ENCODE measurements at places on chromosomes 1 and 21.

GRCh38 chr1:20166051-20166450 lies 19.8 kb upstream of the UBXN10 start:
- no peak for DNase-seq

DNA sequence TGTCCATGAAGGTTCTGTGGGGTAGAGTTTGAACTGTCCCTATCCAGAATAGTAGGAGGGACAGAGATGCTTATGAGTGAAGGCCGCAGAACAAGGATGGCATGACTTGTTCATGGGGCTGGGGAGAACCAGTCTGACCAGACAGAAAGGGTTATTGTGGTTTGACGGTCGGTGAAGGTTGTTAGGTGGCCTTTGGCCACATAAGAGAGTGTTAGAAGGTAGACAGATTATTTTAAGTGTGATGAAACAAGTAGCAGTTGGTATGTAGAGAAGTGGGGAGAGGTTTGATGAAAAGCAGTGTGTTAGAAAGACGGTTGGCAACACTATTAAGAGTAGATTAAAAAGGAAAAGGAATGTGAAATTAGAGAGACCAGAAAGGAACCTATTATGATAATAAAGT lies 355.1 kb downstream of the DISC1 start:
- no peak for DNase-seq

DNA sequence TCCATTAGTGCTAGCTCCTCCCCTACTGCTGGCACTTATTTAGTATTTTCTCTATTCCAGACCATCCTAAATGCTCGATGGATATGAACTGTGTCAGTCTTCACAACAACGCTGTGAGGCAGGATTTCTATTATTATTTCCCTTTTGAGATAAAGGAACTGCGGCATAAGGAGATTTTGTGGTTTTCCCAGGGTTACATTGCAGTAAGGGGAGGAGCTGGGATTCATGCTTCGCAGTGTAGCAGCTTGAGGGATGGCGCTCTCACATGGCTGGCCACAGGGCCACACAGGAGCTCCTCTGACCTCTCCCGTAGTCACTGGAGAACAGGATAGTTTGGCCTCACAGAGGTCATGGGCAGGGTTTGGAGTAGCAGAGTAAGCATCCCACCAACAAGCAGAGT lies 116.9 kb downstream of the BEND5 start:
- DNase-seq = no peak

GRCh38 chr21:36104317-36105300 lies 30.3 kb upstream of the CBR3 start:
- DNase-seq = peak; percentile 22

DNA sequence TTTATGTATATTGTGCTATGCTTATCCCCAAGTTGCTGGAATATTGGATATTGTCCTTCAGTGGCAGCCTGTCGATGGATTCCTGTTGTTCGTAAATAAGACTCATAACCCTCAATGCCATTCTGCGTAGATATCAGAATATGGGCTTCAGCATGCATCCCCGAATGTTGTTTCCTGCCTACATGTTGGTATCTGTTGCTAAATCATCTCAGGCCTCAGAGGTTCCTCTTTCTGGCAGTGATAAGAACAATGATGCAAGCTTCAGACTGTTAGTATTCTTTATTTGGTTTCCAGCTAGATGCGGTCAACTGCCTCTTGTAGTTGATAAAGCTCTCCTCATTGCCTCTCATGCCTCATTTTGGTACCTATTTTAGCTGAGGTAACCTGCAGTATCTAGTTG lies 2082.6 kb downstream of the MRPL39 start:
- DNase-seq = no peak

- no peak for DNase-seq
These were observed 38.7 kb downstream of the GNPAT start for GRCh38 chr1:231279683-231280082.

GRCh38 chr1:92956254-92957029 lies 4.8 kb downstream of the DIPK1A start:
- no peak for DNase-seq

GRCh38 chr21:38499296-38499695 lies 1.0 kb upstream of the ERG start:
- peak; percentile 14 for DNase-seq

- DNase-seq = no peak
These were observed 51.6 kb downstream of the ALG14 start for GRCh38 chr1:95021119-95021518.

GRCh38 chr1:221555689-221556433 lies 186.0 kb downstream of the DUSP10 start:
- DNase-seq = peak; percentile 41

- DNase-seq = peak; percentile 84
These were observed 138.0 kb downstream of the RERE start for GRCh38 chr1:8679395-8679800.

DNA sequence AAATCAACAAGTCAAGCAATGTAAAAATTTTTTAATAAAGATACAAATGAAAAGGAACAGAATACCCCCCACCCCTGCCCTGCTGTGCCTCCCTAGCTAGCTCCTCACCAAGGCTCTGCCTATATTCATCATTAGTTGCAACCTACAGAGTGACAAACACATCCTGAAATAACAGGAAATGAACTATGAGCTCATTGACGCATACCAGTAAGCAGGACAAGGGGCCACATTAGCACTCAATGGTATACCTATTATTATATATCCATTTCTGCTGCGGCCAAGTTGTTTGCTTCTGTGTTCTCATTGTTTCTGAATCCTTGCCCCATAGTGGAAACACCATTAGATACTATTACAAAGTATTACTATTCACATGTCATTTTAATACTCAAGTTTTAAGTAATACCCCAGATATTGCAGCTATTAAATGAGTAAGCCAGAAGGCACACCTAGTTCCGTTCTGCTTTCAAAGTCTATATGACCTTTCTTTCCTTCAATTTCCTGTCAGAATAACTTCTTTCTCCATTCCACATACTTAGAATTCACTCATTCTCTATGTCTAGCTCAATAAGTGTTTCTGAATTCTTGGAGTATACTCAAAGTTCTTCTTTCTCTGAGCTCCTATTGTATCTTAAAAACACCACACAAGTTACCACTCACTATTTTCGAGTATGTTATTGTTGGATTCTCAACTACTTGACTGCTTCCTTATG lies 1214.9 kb downstream of the PLA2G4A start:
- DNase-seq = no peak

DNA sequence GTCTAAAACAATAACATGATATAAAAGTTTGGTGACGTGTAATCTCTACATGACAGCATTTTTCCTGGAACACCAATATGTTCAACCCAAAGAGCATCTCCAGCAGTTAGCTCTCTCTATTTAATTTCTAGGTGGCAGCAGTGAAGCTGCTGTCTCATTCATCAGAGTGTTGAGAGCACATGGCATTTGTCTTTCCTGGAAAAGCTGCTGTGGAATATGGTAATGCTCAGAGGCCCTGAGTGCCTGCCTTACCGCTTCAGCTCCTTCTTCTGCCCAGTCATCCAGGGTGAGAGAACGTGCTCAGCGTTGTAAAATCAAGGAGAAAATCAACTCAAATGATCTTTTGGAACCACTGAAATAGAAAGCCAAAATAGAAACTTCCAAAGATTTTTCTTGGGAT lies 640.7 kb downstream of the ADGRL2 start:
- no peak for DNase-seq

DNA sequence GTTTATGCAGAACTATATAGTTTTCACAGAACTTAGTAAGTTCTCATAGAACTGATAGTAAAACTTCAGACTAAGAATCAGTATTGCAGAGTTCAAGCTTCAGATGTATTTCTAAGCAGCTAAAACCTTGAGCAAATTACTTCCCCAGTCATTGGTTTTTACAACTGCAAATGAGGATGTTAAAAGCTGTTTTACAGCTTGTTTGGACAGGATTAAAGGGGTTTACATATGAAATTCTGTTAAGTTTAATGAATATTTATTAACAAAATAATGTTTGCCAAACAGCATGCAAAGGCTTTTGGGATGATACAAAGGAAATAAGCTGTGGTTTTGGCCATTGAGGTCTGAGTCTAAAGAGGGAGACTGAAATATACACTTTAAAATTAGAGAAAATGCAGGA lies 39.1 kb downstream of the CRB1 start:
- DNase-seq = no peak

- no peak for DNase-seq
These were observed 43.4 kb upstream of the SLC19A2 start for GRCh38 chr1:169529068-169529642.

DNA sequence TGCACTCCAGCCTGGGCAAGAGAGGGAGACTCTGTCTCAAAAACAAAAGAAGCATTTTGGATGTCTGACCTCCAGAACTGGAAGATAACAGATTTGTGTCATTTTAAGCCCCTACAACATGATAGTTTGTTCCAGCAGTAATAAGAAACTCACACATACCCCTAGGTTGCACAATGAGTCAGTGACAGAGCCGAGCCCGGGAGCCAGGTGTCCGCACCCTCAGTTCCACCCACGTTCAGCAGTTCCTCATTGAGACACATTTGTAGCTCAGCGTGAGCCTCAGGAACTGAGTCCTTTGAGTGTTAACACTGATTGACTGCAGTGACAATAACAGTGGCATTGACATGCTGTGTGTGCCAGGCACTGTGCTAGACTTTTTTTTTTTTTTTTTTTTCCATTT lies 19.8 kb downstream of the LRRC38 start:
- no peak for DNase-seq

- DNase-seq = no peak
These were observed 5.7 kb upstream of the SOAT1 start for GRCh38 chr1:179287946-179288345.

DNA sequence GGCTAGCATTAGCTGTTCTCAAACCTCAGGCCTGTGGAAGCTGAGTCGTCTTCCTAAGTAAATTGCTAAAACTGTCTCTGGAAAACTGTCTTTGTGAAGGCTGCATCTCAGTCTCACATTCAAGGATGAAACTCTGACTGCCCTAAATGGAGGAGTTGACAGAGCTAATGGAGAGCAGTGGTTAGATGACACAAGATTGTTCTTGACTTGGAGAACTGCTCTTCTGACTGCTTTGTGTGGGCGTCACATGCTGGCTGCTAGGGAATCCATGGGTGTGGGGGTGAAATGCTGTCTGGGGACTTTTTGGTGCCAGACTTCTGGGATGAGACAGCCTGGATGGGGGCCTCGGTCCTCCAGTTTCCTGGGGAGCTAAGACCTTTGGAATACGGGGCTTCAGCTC lies 24.5 kb upstream of the TSPAN2 start:
- DNase-seq = no peak

GRCh38 chr1:154190550-154190949 lies 1.4 kb downstream of the TPM3 start:
- DNase-seq = peak; percentile 45

DNA sequence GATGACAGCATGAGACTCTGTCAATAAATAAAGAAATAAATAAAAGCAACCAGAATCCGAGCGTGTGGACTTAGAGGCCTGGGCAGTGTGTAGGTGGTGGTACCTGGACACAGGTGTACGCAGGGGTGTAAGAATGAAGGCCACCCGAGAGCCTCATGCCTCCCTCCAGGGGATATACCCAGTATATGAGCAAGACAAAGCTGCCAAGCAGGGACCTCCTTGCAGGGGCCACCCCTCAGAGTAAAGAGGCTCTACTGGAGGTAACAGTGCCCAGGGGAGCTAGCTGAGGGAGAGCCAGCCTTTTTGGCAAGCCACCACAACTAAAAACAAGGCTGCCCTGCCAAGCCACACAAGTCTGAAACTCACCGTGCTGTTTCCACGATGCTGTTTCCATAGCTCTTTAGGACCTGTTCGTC lies 179.2 kb upstream of the RAB4A start:
- DNase-seq = no peak

GRCh38 chr1:108841703-108842102 lies 15.2 kb downstream of the AKNAD1 start:
- no peak for DNase-seq

DNA sequence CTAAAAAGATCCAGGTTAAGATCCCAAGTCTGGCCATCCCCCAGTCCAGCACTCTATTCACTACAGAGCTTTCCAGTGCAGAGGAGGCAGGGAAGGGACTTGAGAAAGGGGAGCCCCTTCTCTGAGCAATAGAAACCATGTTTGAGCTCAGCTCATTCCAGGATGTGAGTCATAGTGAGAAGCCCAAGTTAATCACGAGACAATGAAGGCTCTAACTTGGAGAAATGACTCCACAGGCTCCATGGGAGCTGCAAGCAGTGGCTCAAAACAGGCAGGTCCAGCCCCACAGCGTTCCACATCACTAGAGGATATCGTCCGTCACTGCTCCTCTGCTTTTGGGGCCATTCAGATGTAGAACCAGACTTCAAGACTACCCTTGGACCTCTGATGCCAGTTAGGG lies 59.1 kb downstream of the CAMK2N1 start:
- peak; percentile 90 for DNase-seq

DNA sequence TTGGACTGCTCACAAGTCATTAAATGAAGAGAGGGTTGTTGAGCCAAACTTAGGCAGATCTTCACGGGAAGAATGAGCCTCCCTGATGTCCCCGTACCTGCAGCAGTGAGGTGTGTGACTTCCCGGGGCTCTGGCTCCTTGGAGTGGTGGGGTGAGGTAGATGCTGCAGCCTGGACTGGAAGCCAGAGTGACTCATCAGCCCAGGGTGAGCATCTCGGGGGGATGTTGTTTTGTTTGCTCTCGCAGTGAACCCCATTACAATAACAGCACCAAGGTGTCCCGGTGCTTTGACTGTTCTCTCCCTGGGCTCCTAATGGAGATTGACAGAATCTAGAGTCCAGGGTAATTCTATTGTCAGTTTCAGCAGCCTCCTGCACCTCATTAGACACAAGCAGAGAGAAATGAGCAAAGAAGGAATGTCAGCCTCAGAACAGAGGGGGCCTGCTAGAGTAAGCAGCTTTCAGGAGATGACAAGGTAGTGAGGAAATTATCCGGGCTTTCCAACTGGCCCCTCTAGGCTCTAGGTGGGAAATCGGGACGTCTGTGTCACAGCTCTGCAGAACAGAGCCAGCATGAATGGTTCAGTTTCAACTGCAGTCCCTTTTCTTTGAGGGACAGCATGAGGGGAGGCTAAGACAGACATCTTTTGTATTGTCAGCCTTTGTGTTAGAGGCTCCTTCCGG lies 36.0 kb upstream of the LRRN2 start:
- no peak for DNase-seq

- DNase-seq = peak; percentile 84
These were observed 43.7 kb downstream of the BACH1 start for GRCh38 chr21:29342363-29342957.

DNA sequence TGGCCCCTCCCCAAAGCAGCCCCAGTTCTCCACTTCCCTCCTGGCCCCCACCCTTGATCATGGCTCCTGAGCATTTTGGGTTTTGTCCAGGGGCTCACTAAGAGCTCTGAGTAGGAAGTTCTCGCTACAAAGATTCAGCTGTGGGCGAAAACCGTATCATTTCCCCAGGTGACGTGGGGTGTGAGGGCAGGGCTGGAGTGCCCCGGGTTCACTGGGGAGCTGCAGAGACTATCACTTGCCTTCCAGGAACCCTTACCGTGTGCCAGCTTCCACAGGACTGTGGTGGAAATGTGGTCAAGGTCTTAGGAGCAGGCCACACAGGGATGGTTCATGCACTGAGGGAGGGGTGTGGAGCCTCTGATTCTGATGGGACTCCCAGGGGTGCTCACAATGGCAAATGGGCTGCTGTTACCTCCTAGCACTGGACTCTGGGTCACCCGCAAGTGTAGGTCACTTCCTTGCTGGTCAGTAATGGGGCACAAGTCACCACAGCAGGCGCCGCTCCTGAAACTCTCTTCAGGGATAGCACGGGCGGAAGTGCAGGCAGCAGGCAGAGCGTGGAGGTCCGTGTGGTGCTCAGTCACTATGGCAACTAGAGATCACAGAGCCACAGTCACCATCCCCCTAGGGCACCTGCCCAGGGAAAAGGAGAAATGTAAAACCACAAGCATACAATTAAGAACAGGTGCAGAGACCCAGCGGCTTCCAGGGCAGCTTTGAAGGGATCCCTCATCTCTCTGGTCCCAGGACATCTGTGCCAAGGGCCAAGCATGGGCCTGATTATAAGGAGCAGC lies 35.4 kb downstream of the RSPH1 start:
- DNase-seq = no peak

- DNase-seq = no peak
These were observed 27.5 kb upstream of the SOX13 start for GRCh38 chr1:204045430-204045829.
